ENCODE measurements at places on chromosomes 3 and 15.

DNA sequence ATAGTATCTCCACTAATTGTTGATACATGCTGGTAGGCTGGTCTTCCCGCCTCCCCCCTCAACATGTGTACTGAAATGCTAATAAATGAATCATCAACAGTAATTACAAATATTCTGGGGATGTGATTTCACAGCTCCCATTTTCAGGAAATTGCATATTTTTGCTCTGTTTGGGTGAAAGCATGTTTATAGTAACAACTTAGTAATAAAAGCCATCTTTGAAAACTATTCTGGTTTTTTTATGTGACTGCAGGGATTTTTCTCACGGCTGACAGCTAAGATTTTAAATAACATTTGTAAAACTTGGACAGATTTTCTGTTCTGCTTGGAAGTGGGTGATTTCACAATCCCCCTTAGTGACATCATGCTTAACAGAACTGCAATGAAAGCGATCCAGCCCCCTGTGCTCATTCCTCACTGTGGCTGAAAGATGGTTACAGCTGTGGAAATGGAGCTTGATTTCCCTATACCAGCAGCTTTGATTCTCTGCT lies 25.6 kb upstream of the FAM174B start:
- DNase-seq = no peak

DNA sequence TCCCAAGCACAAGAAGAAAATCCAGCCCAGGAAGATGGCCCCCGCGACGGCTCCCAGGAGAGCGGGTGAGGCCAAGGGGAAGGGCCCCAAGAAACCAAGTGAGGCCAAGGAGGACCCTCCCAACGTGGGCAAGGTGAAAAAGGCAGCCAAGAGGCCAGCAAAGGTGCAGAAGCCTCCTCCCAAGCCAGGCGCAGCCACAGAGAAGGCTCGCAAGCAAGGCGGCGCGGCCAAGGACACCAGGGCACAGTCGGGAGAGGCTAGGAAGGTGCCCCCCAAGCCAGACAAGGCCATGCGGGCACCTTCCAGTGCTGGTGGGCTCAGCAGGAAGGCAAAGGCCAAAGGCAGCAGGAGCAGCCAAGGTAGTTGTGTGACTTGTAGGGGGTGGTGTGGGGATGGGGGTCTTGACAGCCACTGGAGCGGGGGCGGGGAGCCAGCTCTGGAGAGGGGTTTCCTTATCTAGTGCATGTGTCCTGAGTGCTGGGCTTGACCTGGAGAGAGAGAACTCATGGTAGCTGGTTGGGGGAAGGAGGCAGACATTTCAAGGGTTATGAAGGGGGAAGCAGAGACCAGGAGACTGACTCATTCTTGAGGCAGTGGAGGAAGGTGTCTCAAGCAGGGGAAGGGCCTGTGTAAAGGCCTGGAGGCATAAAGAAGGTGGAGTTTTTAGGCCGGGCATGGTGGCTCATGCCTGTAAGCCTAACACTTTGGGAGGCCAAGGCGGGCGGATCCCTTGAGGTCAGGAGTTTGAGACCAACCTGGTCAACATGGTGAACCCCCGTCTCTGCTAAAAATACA lies 6.2 kb downstream of the H1-8 start:
- no peak for DNase-seq

- DNase-seq = no peak
Observed at GRCh38 chr15:70247281-70247680, 149.6 kb upstream of the TLE3 start.

- peak; percentile 73 for DNase-seq
Observed at GRCh38 chr3:49411535-49411967, 225 bp downstream of the RHOA start.

- DNase-seq = no peak
Observed at GRCh38 chr3:155661760-155662159, 83.1 kb downstream of the PLCH1 start.

- DNase-seq = no peak
Observed at GRCh38 chr3:35201211-35201610, 438.1 kb upstream of the ARPP21 start.

DNA sequence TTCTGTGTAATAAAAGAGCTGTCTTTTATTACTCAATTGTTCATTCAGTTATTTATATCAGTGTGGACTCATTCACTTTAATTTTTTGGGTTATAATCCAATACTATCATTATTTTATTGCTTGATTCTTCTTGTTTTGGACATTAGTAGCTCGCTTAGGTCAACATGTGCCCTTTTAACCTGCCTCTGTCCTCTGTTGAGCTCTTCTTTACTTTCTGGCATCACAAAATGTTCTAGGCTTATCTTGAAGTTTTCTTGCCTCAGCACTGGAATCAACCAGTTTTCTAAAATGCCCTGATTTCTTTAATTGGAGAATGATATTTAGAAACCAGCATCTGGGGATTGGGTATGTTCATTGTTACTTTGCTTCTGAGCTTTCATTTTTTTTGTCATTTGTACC lies 82.2 kb downstream of the LEKR1 start:
- no peak for DNase-seq

DNA sequence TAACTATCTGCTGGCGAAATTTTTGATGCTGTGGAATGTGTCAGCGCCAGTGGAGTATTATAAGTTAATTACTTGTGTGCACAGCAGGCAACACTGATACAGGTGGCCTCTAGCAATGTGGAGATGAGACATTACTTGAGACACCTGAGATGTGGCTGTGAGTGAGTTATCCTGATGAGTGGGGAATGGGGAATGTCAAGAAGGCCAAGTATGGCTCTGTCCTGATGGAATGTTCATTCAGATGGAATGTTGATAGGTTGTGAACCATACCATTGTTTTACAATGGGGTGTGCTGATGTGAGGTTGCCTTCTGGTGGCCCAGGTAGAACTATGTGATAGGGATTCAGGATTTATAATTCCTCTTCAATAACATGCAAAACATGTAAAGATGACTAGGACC lies 404.8 kb downstream of the PTPRG start:
- no peak for DNase-seq

DNA sequence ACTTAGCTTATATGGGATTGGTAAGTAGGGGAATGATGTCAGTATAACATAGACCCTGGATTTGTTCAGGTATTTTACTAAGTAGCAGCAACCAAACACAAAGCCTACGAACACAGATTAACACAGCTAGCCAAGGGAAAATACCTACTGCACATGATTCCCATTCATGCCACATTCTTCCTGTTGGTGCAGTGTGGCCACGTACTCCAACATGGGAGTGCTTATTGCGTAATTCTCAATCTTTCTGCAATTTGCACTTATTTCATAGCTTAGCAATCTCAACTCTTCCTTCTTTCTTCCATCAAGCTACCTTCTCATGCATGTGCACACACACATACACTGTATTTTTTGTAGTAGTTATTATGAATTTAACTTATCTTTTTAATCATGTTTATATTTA lies 186.8 kb downstream of the IL5RA start:
- no peak for DNase-seq

DNA sequence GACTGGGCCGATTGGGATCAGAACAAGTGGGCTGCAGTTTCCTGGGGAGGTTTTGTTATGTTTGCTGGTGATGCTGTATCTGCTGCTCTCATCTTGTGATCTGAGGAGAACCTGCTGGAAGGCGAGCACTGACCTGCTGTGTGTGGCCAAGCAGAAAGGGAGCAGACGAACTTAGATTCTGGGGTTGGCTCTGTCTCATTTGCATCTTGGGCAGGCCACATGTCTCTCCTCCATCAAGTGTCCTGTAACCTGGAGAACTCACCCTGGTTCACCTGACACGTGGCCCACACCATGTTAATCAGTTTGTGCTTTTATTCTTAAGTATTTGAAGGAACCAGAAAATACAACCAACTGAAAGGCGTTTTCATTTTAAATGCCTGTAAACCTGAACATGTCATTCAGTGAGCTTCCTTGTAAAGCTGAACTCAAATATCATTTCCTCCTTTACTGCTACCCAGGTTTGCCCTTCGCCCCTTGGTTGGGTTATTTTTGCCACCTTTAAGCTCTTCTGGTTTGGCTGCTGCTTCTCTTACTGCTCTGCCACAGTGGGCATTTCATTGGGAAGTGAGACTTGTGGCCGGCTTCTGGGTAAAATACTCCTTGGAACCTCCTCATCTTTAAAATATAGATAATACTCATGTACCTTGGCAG lies 33.5 kb upstream of the TRAK1 start:
- no peak for DNase-seq

Data from activated naive CD4-positive, alpha-beta T cell treated with anti-CD3 and anti-CD28 coated beads, Interleukin-2, amount 10 ng/mL, durations not matched to agents 7 days and 5 days (primary cell).